ENCODE measurements at places on chromosomes 4 and X.

- no peak for DNase-seq
Observed at GRCh38 chr4:158013858-158014257, 159.0 kb downstream of the GASK1B start.

- no peak for DNase-seq
Observed at GRCh38 chr4:17092736-17093437, 194.4 kb upstream of the LDB2 start.

DNA sequence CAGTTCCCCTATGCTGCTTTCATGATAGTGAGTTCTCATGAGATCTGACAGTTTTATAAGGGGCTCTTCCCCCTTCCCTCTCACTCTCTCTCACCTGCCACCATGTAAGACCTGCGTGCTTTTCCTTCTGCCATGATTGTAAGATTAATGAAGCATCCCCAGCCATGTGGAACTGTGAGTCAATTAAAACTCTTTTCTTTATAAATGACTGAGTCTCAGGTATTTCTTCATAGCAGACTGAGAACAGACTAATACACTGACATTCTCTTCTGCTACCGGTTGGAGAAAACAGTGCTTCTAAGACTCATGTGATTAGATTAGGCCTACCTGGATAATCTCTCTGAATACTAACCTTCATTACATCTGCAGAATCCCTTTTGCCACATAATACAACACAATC lies 45.4 kb upstream of the TRPC5OS start:
- DNase-seq: no peak

DNA sequence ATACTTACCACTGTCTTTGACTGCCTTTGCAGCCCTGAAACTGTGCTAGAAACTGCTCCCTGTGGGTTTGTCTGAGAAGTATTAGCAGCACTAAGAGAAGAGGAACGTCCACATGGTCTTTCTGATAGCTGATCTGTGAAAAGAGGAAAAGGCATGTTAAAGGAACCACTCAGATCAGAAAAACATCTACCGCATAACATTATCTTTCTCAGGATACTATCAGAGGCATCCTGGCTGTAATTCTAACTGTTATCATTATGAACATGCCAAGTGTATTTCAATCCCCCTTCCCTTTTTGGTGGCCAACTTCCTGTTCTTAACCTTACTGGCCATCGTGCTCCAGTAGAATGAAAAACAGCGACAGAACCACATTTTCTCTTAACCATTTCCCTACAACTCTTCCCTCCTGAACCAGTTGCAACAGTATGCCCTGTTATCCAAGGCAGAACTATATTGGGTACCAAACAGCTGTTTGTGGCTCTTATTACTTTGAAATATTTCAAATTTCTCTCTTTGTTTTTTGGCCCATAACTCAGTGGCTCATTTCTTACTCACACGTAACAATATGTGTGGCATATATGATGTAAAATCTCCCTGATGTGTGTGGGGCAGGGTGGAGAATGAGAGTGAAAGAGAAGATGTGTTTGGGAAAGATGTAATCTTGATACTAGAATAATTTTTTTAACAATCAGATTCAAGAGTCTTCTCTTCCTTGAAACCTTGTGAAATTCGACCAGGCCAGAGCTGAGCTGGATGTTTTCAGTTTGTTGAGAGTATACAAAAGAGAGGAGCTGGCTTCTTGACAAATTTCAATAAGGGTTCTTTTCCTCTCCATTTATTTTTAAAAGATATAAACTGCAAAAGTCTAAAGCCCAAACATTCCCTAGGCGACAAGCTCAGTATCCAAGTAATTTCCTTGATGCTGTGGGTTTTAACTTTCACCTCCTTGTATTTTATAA lies 35.2 kb downstream of the ARHGEF6 start:
- no peak for DNase-seq

DNA sequence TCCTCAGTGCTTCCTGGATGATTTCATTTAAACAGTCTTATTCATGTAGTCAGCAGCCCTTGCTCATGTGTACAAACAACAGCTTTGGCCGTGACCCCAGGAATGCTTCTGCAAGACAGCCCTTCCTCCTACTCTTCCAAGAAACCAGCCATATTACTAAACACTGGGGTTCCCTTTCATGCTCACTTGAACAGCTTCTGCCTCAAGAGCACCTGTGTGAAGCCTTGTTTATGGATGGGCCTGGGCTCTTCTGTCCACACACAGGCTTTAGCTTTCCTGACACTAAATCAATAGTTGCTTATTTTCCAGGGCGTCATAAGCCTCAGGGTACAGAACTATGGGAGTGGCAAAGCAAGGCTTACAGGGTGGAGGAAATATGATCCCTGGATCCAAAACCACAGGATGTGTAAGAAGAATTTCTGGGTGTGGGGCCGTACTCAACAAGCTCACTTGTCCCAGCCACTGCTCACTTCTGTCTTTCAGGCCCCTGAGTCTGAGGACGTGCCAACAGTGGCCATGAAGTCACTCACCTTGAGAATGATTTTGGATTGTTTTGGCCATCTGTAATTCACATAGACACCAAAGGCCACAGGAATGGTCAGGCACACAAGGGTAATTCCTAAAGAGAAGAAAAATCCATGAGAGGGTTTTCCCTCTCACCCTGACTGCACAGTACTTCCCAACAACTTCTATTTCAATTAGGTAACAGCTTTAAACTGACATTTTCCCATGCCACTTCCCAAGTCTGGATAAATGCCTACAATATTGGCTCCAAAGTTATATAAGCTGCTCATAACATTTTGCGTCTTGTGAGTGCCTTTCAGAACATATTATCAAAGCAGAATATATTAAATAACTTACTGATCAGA lies 17.7 kb downstream of the SLC10A6 start:
- DNase-seq: no peak

- DNase-seq: no peak
Observed at GRCh38 chr4:53818104-53818503, 226.8 kb upstream of the LNX1 start.

DNA sequence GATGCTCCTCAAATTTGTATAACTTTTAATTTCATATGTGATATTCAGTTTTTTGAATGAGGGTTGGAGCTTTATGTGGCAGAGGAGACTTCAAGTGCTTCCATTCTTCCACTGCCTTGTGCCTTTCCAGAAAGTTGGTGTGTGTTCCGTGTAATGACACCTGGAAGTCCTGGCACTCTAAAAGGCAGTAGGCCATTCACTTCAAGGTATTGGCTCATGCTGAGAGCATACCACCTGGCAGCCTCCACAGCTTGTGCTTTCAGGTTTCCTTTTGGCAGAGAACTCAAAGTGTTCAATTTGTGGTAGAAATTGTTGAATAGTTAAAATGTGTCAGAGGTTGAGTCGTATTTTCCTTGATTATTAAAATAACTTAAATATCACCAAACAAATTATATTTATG lies 49.6 kb downstream of the GRIA2 start:
- DNase-seq: no peak

DNA sequence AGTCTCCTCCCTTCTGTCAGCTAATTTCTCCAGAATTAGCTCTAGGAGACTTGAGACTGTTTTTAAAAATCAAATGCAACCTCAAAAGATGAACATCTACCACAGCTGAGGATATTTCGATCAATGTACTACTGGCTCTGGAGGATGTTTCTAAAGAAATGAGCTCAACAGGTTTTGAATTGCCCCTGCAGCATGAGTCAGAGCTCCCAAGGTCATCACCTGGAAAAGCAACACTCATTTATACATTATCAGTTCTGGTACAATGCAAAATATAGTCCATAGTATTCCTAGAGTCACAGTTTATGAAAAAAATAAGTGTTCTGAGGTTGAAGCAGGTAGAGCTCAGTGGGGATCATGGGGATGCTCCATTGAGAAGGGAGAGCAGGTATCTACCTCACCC lies 50.8 kb upstream of the MCF2 start:
- DNase-seq: no peak

- no peak for DNase-seq
Observed at GRCh38 chr4:11039634-11040131, 355.1 kb upstream of the CLNK start.

DNA sequence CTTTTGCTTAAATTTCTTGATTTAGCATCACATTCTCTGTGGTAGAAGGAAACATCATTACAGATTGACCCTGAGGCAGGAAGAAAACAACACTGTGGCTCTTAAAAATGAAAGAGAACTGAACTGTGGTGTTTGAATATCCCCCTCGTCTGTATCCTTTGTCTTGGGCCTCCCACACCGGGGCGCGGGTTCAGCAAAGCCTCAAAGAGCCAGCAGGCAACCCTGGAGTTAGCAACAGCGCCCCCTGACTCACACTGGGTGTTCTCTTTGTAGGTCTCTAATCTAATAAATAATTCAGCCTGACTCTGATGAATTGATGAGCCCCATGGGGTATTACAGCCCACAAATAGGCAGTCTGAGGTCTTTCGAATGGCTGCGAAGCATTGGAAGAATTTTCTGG lies 46.1 kb upstream of the CTSO start:
- DNase-seq: no peak

DNA sequence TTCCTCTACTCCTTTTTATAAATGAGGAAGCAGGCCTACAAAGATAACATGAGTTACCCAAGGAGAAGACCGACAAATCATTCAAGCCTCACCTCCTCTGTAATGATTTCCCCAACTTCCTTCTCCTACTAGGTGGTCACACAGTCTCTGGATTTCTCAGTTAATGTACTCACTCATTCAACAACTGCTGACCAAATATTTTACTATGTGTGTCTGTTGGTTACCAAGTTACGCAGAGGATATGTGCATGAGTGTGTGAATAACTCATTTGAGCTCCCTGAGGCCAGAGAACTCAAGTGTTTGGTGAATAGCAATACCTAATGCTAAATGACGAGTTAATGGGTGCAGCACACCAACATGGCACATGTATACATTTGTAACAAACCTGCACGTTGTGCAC lies 10.4 kb downstream of the CASK start:
- DNase-seq: no peak
